ENCODE measurements at places on chromosomes 16 and 17.
A peak's percentile ranks its signal among the peaks of the same experiment; 100 is the strongest.

- DNase-seq, result no peak
Measured at GRCh38 chr16:203246-203645, 23.0 kb downstream of the HBQ1 start.

DNA sequence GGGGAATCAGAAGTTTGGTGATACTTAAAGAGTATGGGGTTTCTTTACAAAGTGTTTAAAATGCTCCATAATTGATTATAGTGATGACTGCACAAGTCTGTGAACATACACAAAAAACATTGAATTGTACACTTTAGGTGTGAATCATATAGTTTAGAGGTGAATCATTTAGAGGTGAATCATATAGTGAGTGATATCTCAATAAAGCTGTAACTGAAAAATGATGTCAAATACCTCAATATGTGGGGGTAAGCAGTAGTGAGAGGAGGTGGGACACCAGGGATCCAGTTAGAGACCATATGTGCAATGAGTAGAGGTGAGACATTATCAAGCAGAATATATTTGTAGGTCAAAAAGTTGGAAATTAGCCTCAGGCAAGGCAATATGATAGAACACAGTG lies 264.5 kb downstream of the PMP22 start:
- no peak for DNase-seq

DNA sequence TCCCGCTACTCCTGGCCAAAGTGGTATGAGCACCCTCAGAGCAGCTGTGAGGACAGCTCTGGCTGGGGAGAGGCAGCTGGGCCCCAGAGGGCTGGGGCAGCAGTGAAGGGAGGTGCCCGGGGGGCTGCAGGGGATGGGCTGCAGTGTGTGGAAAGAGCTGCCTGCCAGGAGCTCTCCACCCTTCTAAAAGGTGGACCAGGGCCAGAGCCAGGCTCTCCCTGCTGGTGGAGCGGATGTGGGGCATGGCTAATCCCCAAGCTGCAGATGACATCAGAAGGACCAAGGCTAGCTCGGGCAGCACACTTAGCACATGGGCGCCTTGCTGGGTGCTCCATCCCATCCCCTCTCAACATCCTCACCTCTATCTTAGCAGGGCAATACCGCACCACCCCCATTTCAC lies 103.1 kb downstream of the SDK2 start:
- DNase-seq, result no peak

DNA sequence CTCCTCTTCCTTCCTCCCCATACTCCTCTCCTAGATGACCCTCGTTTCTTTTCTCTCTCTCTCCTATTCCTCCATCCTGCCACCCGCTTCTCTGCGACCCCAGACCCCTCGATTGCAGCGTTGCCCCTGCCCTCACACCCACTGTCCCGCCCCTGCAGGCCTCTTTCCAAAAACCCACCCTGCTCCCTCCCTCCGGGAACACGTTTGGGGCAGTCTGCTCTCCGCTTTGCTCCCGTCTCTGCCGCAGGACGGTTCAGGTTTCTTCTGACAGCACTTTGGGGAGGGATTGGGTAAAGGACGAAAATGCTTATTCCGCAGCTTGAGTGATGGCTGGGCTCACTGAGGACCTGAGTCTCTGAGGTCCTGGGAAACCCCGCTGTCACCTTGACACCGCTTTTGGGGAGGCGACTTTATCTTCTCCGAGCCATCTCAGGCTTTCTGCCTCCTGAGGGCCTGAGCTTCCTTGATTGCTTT lies 690 bp downstream of the NDE1 start:
- DNase-seq, result peak; percentile 56

DNA sequence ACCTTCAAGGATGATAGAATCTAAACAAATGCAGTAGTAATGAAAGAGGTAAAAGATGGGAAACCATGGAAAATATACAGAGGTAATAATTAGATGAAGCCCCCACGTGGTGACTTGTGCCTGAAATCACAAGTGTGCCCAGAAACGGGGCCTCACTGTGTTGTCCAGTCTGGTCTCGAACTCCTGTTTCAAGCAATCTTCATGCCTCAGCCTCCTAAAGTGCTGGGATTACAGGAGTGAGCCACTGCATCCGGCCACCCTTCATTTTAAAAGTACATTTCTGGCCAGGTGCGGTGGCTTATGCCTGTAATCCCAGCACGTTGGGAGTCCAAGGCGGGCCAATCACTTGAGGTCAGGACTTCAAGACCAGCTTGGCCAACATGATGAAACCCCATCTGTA lies 14.2 kb upstream of the PRR14 start:
- no peak for DNase-seq

DNA sequence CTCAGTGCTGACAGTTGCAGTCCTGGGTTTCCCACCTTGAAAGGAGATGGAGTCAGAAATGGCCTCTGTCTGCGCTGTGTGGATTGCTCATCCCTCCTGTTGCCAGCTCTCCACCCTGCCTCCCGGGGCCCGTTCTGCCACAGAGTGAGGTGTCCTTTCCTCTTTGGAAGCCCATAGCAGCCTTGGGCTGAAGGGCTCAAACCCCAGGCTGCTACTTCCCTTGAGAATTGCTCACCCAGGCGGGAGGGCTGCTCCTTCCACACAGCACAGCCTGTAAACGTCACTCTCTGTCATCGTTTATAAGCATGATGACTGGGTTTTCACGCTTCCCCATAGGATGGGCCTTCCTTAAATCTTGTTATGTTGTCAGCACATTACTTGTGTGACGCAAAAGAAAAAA lies 62.7 kb downstream of the FOXK2 start:
- no peak for DNase-seq

- DNase-seq, result no peak
Measured at GRCh38 chr16:9275377-9275776, 183.9 kb downstream of the HAPSTR1 start.

DNA sequence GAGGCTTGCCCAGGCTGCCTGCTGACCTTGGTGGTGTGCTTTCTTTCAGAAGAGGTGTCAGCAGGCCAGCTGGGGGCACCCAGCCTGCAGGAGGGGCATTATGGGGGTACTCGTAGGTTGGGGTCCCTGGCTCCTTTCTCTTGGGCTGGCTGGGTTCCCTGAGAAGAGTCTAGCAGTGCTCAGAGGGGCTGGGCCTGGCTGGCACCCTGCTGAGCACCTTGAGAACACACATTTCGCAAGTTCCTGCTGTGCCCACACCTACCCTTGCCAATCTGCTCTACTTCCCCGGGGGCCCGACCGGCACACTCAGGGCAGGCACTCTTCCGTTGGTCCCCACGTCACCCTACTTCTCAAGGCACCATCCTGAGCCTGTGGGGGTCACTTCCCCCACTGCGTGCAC lies 5.1 kb downstream of the CEMP1 start:
- no peak for DNase-seq

DNA sequence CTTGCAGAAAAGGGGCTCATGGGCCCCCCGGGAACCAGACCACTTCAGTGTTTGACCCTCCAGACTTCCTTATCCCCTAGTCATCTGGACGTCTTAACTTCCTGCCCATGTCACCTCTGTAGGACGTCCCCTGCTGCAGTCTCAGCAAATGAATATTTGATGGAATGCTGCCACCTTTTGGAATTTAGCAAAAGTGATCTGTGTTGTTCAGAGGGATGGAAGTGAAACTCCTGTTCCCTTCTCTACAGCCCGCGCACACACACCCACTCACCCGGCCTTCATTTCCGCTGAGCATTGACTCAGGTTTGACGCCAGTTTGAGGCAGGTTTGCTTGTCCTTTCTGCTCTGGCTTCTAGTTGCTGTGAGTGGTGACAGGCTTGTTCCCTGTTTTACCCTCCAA lies 507.2 kb upstream of the EEF2KMT start:
- DNase-seq, result no peak

All from activated naive CD8-positive, alpha-beta T cell treated with anti-CD3 and anti-CD28 coated beads for 36 hours (primary cell).